ENCODE measurements at places on chromosomes 4 and X.

GRCh38 chr4:158682066-158682465, 10.0 kb downstream of the ETFDH start:
- no peak for DNase-seq

DNA sequence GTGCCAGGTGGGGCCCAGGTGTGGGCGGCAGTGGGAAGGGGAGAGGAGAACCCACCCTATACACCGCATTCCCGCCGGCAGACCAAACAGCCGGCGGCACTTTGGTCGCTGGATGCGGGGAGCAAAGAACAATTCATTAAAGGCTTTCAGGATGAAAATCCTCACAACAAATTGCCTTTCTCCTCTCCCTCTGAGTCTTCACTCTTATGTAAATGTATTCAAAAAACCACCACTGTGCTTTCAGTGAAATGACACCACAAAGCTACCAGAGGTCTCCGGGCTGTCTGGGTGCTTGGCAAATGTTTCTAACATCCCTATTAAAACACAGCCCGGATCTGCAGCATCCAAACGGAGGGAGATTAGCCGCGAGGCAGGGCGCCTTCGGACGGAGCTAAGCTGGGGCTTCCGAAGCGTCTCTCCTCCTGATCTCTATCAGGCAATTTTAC, 171.8 kb upstream of the TBL1X start:
- no peak for DNase-seq

- no peak for DNase-seq
Observed at GRCh38 chrX:19683358-19683757, 168.1 kb upstream of the MAP3K15 start.

DNA sequence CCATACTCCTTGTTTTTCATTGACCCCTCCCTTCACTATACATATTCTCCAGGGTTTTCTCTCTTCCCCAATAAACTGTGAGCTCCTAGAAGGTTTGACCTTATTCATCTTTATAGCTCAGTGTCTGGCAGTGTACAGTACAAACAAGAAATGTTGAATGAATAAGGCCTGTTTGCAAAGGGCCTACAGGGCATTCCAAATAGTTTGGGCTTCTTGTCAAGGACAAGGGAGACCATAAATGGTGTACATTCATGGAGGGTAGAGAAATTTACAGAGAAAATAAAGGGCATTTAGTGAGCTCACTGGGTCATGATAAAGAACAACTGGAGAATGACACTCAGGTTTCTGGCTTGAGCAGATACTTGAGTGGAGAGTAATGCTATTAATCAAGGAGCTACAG, 47.5 kb upstream of the EIF1AX start:
- DNase-seq: no peak

DNA sequence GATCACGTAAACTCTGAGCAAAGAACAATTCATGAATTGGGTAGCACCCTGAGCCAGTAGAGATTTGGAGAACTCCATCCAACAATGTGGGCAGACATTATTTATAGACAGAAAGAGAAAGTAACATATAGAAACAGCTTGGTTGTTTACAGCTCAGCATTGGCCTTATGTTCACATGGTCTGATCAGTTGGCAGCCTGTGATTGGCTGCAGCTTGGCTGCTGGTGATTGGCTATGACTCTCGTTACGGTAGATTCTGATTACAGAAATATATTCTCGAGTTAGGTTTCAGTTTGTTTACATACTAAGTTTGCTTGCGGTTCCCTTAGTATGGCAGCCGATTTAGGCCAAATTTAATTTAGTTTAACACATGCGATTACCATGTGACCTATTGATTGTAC, 663.4 kb downstream of the RAPGEF2 start:
- DNase-seq: no peak

DNA sequence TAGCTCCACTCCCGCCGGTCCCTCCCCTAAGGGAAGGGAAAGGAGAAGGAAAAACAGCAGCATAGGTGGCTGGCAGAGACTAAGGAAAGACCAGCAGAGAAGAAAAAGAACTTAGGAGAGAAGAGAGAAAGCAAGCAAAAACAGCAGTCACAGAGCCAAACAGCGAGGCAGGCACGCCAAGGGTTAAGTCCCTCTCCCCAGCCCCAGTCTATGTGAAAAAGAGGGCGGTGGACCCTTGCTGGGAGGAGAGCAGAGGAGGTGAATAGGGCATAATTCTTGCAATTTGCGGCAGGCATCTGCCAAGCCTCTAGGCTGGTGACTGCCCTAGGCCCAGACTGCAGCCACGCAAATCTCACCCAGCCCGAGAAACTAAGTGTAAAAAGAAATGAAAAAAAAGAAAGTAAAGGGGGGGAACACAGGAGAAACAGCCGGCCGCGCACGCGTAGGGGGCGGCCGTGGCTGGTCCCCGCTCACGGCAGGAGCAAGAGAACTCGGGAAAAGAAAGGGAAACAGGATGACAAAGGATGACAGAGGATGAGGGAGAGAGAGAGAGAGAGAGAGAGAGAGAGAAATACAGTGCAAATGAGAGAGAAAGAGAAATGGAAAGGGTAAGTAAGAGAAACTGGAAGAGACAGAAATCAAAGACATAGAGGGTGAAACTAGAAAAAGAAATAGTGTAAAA, 48.6 kb downstream of the MAGEA9 start:
- DNase-seq: no peak

Measured in HEK293T (cell line).